ENCODE measurements at places on chromosomes 12 and 14.

GRCh38 chr12:2624543-2625288, 170.1 kb upstream of the FKBP4 start:
- no peak for DNase-seq
- H3K4me3 ChIP-seq, result no peak overlapping the region
- peaks cover 27% of the 10 kb centered on the region for H3K27me3 ChIP-seq
- no peaks in the 10 kb centered on the region for H3K36me3 ChIP-seq
- no peak overlapping the region for H3K27ac ChIP-seq

DNA sequence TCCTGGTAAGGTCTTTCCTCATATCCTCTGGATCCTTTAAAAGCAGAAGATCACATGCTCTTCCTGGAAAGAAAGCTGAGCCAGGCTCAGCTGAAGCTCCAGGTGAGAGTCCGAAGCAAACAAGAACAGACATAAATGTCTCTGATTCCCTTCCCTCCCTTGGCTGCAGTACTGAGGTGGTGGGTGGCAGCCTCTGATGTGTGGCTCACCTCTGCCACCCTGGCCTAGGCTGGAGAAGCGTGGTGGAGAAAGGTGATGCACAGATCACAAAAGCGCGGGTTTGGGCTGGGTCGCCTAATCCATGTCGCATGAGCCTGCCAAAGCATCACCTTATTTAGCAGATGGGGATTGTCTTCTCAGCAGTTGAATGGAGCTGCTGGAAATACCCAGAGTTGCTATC, 2.8 kb upstream of the KRT76 start:
- peaks cover 18% of the 10 kb centered on the region for H3K27me3 ChIP-seq
- DNase-seq, result no peak
- no peak overlapping the region for H3K27ac ChIP-seq
- H3K4me1 ChIP-seq, result no peaks in the 10 kb centered on the region
- no peaks in the 10 kb centered on the region for H3K36me3 ChIP-seq
- H3K4me3 ChIP-seq, result no peak overlapping the region

DNA sequence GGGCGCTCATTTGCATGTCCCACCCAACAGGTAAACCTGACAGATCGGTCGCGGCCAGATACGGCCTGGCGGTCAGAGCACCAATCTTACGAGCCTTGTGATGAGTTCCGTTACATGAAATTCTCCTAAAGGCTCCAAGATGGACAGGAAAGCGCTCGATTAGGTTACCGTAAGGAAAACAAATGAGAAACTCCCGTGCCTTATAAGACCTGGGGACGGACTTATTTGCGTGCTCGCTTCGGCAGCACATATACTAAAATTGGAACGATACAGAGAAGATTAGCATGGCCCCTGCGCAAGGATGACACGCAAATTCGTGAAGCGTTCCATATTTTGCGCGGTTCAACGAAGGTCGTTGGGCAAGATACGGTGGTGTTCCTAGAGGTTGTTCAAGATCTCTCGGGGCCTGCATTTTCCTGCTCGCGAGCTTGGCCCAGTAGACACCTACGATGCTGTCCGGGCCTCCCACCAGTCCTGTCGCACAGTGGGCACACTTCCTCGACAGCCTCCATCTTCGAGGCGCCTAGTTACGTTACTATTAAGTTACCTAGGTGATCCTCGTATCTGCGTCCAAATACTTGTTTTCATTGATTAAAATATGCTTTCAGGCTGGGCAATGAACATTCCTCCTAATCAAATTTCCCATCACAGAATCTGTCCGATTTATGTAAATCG, at the start of gene RNU6-7:
TSS of gene RNU6-7 (plus strand) at position 230 of the 675 bp plus-strand sequence.
- DNase-seq, result peak; percentile 41
- H3K4me3 ChIP-seq, result peak within 1 kb of the TSS; percentile 96
- peak within 1 kb of the TSS; percentile 99 for H3K27ac ChIP-seq
- H3K36me3 ChIP-seq, result no peaks in the 10 kb centered on the region
- peaks cover 32% of the 10 kb centered on the region for H3K4me1 ChIP-seq

DNA sequence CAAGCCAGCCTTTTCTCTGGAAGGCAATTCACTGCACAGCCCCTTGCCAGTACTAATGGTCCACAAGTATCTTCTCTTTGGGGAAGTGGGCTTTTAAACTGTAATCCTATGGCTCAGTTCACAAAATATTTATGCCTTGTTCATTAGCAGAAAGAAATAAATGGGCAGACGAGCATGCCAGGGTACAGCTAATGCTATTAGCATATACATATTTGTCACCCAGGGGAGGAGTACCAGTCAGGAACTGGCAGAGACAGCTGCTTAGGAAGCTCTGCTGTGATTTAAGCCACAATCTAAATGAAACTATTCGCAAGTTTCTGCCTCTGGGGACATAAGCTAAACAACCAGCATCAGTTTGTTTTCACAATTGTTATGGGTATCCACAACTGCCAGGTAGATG, 113.4 kb upstream of the CCDC198 start:
- H3K4me1 ChIP-seq, result peaks cover 4% of the 10 kb centered on the region
- H3K36me3 ChIP-seq, result no peaks in the 10 kb centered on the region
- no peak overlapping the region for H3K4me3 ChIP-seq

GRCh38 chr12:9331218-9331626, 123.0 kb upstream of the PZP start:
- H3K4me1 ChIP-seq, result peaks cover 14% of the 10 kb centered on the region
- H3K36me3 ChIP-seq, result peaks cover 1% of the 10 kb centered on the region
- H3K4me3 ChIP-seq, result no peak overlapping the region
- H3K27me3 ChIP-seq, result no peaks in the 10 kb centered on the region
- DNase-seq, result peak; percentile 74

GRCh38 chr12:95200128-95200894, 17.0 kb downstream of the FGD6 start:
- peaks cover 20% of the 10 kb centered on the region for H3K4me1 ChIP-seq
- H3K27ac ChIP-seq, result peak overlapping the region; percentile 84
- no peak for DNase-seq
- peak overlapping the region; percentile 38 for H3K4me3 ChIP-seq
- no peaks in the 10 kb centered on the region for H3K36me3 ChIP-seq

- H3K27ac ChIP-seq, result no peak overlapping the region
- H3K36me3 ChIP-seq, result no peaks in the 10 kb centered on the region
- no peak for DNase-seq
- no peaks in the 10 kb centered on the region for H3K4me1 ChIP-seq
- no peak overlapping the region for H3K4me3 ChIP-seq
Observed at GRCh38 chr14:77790566-77791224, 9.2 kb upstream of the ADCK1 start.

DNA sequence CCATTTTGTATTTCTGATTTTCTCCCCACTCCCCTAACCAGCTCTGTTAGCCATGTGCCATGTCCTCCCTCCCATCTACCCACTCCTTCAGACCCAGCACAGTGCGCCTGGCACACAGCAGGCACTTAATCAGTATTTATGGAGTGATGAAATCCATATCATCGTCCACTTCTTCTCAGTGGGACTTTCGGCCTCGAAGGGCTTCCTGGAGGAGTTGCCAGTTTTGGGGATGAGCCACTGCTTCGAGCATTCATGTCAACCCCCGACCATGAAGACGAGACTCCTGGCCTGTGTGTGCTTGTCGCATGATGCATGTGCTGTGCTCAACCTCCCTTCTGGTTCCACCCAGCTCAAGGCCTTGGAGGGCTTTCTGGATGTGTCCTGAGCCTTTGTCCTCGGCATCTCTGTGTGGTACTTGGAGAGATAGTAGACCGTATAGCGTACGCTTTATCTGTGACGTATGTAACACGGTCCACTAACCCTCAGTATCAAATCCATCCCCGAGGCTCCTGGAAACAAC, 119.5 kb upstream of the RTL1 start:
- no peak overlapping the region for H3K4me3 ChIP-seq
- no peak overlapping the region for H3K27ac ChIP-seq
- no peak for DNase-seq
- H3K27me3 ChIP-seq, result peaks cover 13% of the 10 kb centered on the region
- peaks cover 5% of the 10 kb centered on the region for H3K36me3 ChIP-seq
- H3K4me1 ChIP-seq, result no peaks in the 10 kb centered on the region

DNA sequence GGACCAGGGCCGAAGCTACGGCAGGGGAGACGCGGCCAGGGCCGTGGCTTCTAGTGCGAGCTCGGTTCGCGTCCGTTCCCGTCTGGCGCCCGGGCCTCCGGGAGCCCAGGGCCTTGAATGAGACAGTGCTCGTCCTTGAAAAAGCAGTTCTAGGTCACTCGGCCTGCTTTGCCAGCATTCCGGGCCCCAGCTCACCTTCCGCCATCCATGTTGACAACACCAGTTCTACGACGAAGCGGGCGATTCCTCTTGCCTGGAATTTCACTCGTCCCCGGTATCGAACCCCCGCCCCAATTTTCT, 4.5 kb downstream of the OR10AD1 start:
- peaks cover 17% of the 10 kb centered on the region for H3K4me1 ChIP-seq
- H3K4me3 ChIP-seq, result peak overlapping the region; percentile 85
- peaks cover 6% of the 10 kb centered on the region for H3K27me3 ChIP-seq

DNA sequence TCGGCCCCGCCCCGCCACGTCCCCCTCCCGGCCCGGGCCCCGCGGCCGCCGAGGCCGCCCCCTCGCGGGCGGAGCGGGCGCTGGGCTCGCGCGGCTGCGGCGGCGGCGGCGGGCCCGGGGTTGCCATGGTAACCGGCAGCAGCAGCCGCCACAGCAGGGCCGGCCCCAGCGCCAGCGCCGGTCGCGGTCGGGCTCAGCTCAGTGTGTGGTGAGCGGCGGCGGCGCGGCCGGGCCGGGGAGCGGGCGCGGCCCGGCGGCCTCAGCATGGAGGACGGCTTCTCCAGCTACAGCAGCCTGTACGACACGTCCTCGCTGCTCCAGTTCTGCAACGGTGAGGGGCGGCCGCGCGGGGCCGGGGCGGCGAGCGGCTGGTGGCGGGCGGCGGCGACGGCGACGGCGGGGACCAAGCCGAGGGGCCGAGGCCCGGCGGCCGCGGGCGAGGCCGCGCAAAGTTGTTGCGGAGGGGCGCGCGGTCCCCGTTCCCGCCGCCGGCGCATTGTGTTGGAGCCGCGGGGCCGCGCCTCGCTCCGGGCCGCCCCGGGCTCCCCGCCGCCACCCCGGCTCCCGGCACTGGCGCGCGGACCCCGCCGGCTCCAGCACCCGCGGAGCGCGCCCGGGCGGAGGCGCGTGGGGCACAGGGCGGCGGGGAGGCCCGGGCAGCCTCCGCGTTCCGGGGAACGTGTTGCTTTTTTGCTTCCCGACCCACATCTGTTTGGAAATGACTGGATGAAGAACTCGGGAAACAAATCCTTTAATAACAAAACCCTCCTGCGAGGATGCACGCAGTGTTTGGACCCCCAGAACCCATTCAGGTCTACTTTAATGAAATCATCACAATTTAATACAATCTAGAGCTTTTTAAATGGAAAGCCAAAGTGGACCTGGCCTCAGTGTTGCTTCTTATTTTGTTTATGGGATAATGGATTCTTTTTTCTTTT, at the start of gene EML1:
TSS of gene EML1 (plus strand) at position 201 of the 938 bp plus-strand sequence. CDS start at position 265, 64 bp downstream.
- H3K27me3 ChIP-seq, result peaks cover 34% of the 10 kb centered on the region
- H3K4me3 ChIP-seq, result peak within 1 kb of the TSS; percentile 64
- no peaks in the 10 kb centered on the region for H3K4me1 ChIP-seq
- no peaks in the 10 kb centered on the region for H3K36me3 ChIP-seq
- peak; percentile 26 for DNase-seq
- no peak within 1 kb of the TSS for H3K27ac ChIP-seq

DNA sequence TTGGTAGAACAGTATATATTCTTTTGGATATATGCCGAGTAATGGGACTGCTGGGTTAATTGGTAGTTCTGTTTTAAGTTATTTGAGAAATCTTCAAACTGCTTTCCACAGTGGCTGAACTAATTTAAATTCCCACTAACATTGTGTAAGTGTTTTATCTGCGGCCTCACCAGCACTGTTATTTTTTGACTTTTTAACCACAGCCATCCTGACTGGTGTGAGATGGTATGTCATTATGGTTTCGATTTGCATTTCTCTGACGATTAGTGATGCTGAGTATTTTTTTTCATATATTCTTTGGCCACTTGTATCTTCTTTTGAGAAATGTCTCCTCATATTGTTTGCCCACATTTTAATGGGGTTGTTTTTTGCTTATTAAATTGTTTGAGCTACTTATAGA, 357.4 kb downstream of the C12orf50 start:
- DNase-seq, result no peak
- no peaks in the 10 kb centered on the region for H3K4me1 ChIP-seq
- H3K27me3 ChIP-seq, result no peaks in the 10 kb centered on the region
- peaks cover 2% of the 10 kb centered on the region for H3K36me3 ChIP-seq
- no peak overlapping the region for H3K4me3 ChIP-seq

DNA sequence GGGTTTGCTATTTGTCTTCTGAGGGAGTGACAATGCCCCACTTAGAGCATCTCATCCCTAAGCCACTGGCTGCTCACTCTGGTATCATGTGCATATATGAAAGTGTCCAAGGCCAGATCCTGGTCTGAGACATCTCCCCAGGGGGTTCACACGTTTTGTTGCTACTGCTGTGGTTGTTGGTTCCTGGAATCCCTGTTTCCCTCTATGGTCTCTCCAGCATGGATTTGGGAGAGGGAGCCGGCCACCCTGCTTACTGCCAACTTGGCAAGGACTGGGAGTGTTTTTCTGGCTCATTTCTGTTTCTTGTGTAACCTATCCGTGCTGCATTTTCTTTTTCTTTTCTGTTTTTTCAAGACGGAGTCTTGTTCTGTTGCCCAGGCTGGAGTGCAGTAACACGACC, 101.3 kb upstream of the MAX start:
- no peak for DNase-seq
- peaks cover 44% of the 10 kb centered on the region for H3K4me1 ChIP-seq
- H3K27me3 ChIP-seq, result no peaks in the 10 kb centered on the region
- H3K4me3 ChIP-seq, result no peak overlapping the region
- peak overlapping the region; percentile 94 for H3K27ac ChIP-seq

DNA sequence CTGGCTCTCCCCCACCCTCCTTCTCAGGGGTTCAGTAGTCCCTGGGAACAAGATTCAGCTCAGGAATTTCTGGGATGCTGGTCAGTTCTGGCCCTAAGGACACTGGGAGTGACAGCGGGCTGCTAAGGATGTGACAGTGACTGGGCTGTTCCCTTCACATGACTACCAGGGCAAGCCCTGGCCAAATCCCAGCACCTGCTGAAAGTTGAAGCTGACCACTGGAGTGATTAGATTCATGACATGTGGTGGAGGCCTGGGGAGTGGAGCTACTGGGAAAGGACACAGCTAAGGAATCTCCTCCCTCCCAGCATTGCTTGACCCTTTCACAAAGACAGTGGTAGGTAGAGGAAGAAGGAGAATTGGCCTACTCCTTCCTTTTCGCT, 204.9 kb downstream of the DAD1 start:
- H3K4me1 ChIP-seq, result peaks cover 50% of the 10 kb centered on the region
- H3K27me3 ChIP-seq, result no peaks in the 10 kb centered on the region
- DNase-seq, result no peak
- no peak overlapping the region for H3K4me3 ChIP-seq
- peak overlapping the region; percentile 99 for H3K27ac ChIP-seq

- no peak overlapping the region for H3K27ac ChIP-seq
- H3K36me3 ChIP-seq, result no peaks in the 10 kb centered on the region
- H3K4me3 ChIP-seq, result peak overlapping the region; percentile 67
- peaks cover 9% of the 10 kb centered on the region for H3K4me1 ChIP-seq
Observed at GRCh38 chr12:42587601-42588523, 1.7 kb downstream of the PRICKLE1 start.

- H3K36me3 ChIP-seq, result no peaks in the 10 kb centered on the region
- no peak overlapping the region for H3K27ac ChIP-seq
- no peaks in the 10 kb centered on the region for H3K4me1 ChIP-seq
- DNase-seq, result no peak
- H3K4me3 ChIP-seq, result no peak overlapping the region
Observed at GRCh38 chr14:97413966-97414717, 617.0 kb downstream of the VRK1 start.

- H3K27me3 ChIP-seq, result no peaks in the 10 kb centered on the region
- H3K27ac ChIP-seq, result peak overlapping the region; percentile 67
Observed at GRCh38 chr14:91302391-91302790, 57.9 kb upstream of the GPR68 start.

- H3K27me3 ChIP-seq, result no peaks in the 10 kb centered on the region
- no peak for DNase-seq
- no peaks in the 10 kb centered on the region for H3K4me1 ChIP-seq
Observed at GRCh38 chr14:58574623-58575022, 63.1 kb upstream of the DACT1 start.

Data from memory B cell (primary cell).